ENCODE measurements at places on chromosomes 5 and 9.

DNA sequence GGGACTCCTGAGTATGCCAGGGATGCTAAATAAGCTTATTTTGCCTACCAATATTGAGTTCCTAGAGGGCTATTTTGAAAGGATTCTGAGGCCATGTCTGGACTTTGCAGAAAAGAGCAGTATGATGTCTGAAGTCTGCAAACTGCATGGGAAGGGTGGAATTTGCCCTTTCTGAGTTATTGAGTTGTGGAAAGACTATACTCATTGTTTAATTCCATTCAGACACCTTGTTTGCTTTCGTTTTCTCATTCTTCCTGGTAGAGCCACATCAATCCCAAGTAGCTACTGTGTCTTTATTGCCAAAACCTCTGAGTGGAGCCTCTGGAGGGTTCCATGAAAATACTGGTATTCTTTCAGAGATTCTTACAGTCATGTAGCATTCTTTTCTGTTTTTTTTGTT is 50.9 kb upstream of the PPP1R2B start:
- DNase-seq: no peak

GRCh38 chr9:97431549-97432143 is 19.8 kb downstream of the TDRD7 start:
- no peak for DNase-seq

DNA sequence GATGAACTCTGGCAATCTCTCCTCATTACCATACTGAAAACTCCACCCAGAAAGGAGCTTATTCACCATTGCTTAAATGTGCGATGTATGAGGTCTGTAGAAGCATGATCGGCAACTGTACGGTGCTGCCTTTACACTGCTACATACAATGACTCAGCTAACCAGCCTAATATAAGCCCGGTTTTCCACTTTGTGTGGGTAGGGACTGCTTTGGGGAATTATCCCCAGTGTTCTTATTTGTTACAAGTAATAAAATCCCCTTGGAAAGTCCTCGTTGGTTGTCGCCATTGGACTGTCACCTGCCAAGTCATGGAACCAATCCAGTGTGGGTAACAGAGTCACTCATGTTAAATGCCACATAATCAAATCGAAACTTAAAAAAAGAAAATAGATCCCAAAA is 23.5 kb upstream of the TENT2 start:
- no peak for DNase-seq

DNA sequence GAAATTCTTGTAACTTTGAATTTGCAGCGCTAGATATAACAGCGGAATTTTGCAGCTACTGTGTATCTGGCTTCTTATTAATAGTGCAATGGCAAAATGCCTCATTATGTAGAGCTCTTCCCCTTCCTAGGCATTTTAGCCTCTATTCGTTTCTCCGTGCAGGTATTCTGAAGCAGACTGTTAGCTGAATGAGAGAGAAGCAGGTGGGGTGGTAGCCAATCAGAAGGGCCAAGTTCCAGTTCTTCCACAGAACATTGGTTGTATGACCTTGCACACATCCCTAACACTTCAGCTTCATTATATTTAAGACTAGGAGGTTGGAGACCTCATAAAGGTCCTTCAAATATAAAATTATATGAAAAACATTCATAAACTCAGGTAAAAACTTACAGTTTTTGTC is 1.2 kb upstream of the VPS13A start:
- DNase-seq: no peak

DNA sequence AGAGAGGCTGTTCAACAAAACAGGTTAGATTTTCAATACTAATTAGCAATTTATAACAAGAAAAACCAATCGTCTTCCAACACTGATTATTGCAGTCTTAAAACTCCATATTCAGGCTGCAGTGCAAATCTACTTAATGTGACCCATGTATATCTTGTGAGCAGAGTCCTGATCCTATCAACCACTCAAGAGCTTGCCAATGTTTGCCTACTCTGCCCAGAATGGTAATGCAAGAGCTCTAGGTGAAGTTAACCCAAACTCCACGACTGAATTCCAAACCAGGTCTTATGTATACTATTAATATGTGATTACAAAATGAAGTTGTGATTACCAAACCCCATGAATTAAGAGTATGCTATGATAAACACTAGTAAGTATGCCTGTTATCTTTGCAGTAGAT is 17.1 kb downstream of the EFNA5 start:
- no peak for DNase-seq

- DNase-seq: no peak
Measured at GRCh38 chr5:100854591-100854990, 48.5 kb downstream of the ST8SIA4 start.

- no peak for DNase-seq
Measured at GRCh38 chr5:180046656-180047055, 24.9 kb downstream of the RNF130 start.

DNA sequence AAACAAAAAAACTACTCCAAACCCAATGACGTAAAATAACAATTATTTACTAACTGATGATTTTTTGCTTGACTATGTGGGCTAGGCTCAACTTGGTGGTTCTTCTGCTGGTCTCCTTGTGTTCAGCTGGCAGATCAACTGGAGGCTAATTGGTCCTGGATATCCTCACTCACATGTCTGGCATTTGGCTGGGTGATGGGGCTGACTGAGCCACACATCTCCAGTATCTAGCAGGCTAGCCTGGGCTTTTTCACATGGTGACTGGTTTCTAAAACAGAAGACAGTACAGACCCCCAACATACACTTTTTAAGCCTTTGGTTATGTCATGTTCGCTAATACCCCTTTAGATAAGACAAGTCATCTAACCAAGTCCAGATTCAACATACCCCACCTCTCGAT is 104.7 kb upstream of the PRRC1 start:
- DNase-seq: no peak

DNA sequence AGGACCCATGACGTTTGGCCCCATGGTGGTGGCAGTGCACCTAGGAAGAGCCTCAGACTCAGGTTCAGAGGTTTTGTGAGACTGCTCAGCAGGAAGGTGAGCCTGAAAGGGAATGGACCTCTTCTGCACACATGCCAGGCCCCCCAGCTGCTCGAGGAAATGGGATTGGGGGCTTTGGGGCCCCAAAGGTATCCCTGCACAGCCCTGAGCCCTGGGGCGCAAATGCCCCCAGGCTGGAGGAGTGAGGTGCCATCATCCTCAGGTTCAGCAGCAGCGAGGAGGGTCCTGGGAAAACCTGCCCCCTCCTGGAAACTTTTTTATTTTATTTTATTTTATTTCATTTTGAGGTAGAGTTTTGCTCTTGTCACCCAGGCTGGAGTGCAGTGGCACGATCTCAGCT is 171.8 kb upstream of the MVB12B start:
- no peak for DNase-seq

All from hematopoietic multipotent progenitor cell treated with erythropoietin and hydrocortisone succinate and interleukin-3 and kit ligand, for 4 days (in vitro differentiated cells).